Progenitor cell of endocrine pancreas (in vitro differentiated cells): ENCODE measurements at places on chromosomes 12 and 14.

- DNase-seq: no peak
Measured at GRCh38 chr12:109512608-109513007, 35.2 kb downstream of the UBE3B start.

DNA sequence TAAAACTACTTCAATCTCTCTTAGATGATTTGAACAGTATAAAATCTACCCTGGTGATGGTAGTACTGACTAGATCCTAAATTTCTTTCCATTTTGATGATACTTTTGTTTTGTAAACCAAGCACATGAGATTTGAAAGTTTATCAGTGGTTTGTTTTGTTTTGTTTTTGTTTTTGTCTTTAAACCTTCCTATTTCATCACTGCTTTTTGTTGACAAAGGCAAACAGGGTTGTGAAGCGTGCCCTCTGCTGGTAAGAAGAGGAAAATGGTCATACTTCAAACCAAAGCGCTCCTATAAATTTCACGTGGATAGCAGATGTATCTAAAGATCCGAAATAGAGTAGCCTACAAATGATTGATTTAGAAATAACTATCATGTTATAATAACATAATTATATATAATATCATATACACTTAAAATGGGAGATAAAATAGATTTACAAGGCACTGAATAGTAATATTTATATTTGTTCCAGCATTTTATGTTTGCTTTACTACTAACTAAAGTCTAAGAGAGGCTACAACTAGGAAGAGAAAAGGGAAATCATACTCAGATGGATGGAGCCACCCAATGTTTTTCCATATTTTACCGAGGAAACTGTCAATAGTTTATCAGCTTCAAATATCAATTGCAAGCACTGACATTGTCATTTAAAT lies 254.0 kb upstream of the USP15 start:
- DNase-seq: no peak

DNA sequence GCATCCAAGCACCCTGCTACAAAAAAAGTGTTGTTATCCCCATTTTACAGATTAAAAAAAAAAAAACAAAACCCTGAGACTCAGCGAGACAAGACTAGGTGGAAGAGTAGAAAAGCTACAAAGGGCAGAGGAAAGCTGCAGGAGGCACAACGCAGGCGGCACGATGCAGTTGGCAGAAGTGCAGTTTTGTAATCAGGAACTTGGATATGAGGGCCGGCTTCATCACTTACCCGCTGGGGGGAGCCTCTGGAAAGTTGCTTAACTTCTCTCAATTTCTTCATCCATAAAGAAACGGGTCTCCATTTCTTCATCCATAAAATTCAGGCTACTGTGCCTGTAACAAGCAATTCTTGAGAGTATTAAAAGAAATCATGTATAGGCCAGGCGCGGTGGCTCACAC lies 33.1 kb upstream of the CCDC60 start:
- DNase-seq: no peak

DNA sequence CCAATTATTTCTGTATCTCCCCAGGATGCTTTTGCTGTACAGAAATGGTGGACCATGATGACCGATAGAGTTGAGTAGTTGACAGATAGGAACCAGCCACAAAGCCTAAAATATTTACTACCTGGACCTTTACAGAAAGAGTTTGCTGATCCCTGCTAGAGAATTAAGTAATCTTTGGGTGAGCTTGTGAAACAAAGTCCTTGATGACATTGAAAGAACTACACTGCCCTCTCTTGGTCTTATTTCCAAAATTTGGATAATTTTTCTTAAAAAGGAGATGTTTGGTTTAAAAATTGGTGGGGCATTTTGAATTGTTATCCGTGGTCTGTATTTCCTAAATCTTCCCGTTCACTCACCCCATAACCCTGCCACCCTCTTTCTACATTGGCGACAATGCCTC lies 13.7 kb upstream of the TCTN1 start:
- DNase-seq: no peak

DNA sequence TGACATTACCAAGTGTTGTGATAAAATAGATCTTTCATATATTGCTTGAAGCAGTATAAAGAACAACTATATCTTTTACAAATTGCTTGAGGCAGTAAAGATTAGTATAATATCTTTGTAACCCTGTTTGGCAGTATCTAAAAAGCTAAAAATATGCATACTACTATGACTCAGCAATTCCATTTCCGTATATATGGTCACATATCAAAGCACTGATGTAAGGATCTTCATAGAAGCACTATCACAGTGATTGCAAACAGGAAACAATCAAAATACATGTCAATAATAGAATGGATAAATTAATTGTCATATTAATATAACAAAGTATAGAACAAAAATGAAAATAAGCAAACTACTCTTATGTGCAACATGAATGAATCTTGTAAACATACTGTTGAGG lies 158.4 kb upstream of the IGF1 start:
- no peak for DNase-seq

- DNase-seq: no peak
Measured at GRCh38 chr12:52606581-52607218, 5.4 kb upstream of the KRT72 start.

DNA sequence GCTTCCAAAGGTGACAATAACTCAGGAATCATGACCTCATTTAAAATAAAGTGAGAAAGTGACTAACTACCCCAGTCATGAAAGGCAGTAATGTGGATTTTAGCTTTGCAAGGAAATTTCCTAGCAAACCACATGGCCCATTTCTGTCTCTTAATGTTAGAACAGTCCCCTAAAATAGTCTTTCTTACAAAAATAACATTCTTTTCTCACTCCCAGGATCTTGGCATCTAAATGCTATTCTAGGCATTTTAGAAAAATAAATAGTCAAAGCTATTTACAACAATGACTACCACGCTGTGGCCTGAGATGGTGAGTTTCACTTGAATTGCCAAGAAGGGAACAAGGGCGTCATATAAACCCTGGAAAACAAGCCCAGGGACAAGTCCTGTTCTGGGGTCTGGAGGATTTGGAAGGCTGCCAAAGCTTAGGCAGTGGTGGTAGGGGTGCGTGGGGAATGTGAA lies 101.2 kb upstream of the CCDC175 start:
- no peak for DNase-seq

GRCh38 chr12:2673966-2674810 lies 120.6 kb upstream of the FKBP4 start:
- no peak for DNase-seq

DNA sequence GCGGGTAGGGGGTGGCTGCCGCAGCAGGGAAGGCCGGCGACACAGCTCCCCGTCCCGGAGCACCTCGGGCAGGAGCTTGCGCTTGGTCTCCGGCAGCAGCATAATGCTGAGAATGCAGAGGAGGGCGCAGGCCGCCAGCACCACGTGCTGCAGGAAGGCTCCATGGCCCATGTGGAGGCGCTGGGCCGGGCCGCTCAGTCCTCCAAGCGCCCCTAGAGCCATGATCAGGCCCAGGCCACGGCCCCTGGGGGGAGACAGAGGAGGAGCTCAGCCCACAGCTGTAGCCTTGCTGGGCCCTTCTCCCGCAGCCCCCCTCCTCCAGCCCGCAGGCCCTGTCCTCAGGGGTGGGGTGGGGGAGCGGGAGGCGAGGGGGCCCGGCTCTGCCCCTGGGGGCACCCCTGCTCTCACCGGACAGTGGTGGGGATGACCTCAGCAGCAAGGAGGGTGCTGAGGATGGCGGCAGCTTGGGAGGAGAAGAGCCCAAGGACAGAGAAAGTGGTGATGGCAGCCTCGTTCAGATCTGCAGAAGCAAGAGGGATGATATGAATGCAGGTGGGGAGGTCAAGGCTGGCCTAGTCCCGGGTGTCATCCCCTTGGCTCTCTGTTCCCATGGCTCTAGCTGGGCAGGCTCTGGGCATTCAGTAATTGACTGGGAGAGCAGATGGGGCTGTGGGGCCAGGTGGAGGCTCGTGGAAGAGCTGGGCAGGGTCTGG lies 5.8 kb downstream of the SLC22A17 start:
- no peak for DNase-seq

DNA sequence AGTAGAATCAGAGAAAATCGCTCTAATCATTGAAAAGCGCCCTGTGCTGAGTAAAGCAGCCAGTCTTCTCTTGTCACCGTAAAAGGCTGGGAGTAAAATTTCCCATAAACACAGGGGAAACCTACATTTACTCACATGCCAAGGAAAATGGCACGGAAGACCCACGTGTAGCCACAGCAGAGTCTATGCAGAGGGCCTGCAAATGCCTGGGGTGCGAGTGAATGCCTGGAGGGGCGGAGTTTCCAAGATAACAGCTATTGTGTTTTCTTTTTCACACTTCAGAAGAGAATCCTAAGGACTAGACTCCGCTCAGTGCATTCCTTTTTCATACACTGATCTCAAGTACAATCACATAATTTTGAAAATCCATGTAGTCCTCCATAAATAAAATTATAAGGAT lies 159.9 kb upstream of the FOXN3 start:
- DNase-seq: no peak

GRCh38 chr12:115375186-115375991 lies 691.4 kb upstream of the TBX3 start:
- no peak for DNase-seq

DNA sequence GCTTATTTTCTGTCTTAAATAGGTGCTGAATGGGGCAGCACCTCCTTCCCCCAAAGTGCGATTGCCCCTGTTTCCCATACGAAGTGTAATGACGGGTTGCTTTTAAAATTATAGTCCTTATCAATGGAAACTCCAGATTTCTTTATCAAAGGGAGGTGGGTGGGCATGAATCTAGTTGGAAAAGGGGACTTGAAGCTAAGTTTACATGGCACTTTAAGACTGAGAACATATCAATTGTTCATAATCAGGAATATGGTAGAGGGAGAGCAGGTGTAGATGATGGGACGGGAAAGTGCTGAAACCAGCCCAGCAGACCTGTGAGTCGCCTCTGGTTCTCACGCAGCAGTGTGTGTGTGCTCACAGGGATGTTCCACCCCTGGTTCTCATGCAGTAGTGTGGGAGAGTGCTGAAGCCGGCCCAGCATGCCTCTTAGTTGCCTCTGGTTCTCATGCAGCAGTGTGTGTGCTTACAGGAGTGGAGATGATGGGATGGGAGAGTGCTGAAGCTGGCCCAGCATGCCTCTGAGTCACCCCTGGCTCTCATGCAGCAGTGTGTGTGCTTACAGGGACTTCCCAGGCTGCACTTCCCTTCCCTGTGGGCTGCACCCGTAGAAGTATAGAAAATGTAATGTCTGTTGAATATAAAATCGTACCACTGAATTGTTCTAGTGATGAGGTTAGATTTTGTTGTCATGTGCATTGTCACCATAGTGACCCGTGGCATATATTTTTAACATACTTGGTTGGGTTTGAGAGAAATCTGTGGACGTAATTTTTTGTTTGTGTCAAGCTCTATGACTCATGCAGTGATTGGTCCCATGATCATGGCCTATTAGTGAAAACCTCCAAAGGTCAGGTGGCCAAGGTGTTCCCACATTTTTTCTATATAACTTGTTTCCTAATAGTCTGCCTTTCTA lies 51.6 kb downstream of the GPATCH2L start:
- DNase-seq: no peak
